H7 (cell line): ENCODE measurements at places on chromosomes 13 and 19. TPM values are rescaled to one million over a fixed set of nuclear protein-coding genes. Genes with fewer than 3 reads are reported as not detected.

The TYROBP gene
- not detected in 2 replicates for total RNA-seq

The TNFAIP8L1 gene
- 9.4 and 11.1 TPM in 2 replicates for total RNA-seq

The COLGALT1 gene
- total RNA-seq, result 49.5 and 52.0 TPM in 2 replicates

- no peak for DNase-seq
Observed at GRCh38 chr19:35558400-35559280, 4.8 kb downstream of the ATP4A start.

DNA sequence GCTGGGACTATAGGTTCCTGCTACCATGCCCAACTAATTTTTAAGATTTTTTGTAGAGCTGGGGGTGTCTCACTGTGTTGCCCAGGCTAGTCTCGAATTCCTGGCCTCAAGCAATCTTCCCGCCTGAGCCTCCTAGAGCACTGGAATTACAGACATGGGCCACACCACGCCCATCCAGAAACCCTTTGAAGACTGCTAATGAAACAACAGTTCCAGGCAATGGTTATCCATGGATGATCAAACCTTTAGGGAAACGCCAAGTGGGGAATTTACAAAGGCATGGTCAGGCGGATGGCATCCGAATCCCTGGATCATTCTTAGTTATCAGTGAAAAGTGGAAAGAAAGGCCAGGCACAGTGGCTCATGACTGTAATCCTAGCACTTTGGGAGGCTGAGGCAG, 16.9 kb upstream of the DNMT1 start:
- DNase-seq, result peak; percentile 6

DNA sequence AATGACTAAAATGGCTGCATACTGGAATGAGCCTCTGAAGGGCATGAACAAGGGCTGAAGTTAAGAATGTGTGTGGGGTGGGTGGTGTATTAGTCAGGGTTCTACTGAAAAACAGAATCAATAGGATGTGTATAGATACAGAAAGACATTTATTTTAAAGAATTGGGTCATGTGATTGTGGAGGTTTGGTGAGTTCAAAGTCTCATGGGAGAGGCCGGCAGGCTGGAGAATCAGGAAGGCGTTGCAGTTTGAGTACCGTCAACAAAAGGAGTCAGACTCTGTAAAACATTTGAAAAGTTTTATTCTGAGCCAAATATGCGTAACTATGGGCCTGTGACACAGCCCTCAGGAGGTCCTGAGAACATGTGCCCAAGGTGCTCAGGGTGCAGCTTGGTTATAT, 24.5 kb upstream of the CYSLTR2 start:
- DNase-seq, result no peak

The ICAM5 gene
- 0.83 and 3.7 TPM in 2 replicates for total RNA-seq

The PRR36 gene
- total RNA-seq, result 0.14 and 0.22 TPM in 2 replicates

The SCEL gene
- total RNA-seq, result not detected in 2 replicates

- DNase-seq, result no peak
Observed at GRCh38 chr13:80361298-80361697, 20.4 kb upstream of the SPRY2 start.

DNA sequence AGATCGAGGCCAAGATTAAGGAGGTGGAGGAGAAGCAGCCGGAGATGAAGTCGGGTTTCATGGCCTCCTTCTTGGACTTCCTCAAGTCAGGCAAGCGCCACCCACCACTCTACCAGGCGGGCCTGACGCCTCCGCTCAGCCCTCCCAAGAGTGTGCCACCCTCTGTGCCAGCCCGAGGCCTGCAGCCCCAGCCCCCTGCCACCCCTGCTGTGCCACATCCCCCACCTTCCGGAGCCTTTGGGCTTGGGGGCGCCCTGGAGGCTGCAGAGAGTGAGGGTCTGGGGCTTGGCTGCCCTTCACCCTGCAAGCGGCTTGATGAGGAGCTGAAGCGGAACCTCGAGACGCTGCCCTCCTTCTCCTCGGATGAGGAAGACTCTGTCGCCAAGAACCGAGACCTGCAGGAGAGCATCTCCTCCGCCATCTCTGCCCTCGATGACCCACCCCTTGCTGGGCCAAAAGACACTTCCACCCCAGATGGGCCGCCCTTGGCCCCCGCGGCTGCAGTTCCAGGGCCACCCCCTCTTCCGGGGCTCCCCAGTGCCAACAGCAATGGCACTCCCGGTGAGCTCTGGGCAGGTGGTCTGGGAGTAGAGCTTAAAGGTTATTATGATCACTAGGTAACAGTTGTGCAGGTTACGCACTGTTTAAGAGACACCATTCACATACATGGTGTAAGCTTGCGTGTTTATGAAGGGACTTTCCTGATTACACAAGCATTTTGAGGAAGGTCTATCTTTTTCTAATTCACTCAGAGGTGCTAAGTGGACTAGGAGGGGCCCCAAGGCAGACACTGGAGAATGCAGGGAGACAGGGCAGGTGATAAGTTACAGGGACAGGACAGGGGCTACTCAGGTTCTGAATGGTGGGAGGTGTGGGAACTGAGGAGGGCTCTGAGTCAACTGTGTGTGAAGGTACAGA, 8.7 kb downstream of the PRR12 start:
- peak; percentile 45 for DNase-seq

DNA sequence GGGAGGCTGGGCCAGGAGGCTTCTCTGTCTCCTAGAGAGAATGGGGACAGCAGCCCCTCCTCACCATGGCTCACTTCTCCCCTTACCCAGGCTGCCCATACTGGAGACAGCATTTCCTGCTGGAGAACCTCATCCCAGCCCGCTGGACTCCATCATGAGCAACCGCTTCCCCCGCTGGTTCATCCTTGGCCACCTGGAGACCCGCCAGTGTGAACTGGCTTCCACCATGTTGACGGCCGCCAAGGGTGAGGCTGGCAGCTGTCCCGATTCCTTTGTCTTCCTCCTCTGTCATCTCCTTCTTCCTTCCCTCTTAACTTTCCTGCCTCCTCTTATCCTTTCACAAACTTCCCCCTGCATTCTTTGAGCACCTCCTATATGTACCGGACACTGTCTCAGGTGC, 28.0 kb downstream of the ZSWIM4 start:
- no peak for DNase-seq

The PSG6 gene
- not detected in 2 replicates for total RNA-seq

- DNase-seq, result no peak
Observed at GRCh38 chr13:21443171-21443570, 15.9 kb downstream of the ZDHHC20 start.

- no peak for DNase-seq
Observed at GRCh38 chr19:23281663-23282276, 31.6 kb upstream of the ZNF724 start.

The LRRC4B gene
- 2.4 and 3.5 TPM in 2 replicates for total RNA-seq

The SIGLEC12 gene
- not detected in 2 replicates for total RNA-seq

The MISP3 gene
- total RNA-seq, result 0.52 and 0.92 TPM in 2 replicates

DNA sequence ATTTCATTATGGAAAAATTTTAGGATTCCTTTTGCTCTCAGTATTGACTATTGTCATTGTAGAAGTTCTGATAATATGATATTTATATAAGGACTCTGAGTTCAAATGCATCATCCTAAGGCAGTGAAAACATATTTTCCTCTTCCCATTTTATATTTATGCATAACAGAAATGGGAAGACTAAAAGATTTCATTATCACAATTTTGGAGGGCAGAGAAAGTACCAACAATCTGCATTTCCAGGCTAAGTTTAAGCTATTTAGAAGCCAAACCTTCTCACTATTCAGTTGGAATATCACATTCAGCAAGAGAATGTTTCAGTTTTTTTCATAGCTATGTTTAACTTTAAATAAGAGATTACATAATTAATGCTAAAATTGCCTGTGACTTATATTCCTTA, 558.5 kb upstream of the GPC6 start:
- no peak for DNase-seq

DNA sequence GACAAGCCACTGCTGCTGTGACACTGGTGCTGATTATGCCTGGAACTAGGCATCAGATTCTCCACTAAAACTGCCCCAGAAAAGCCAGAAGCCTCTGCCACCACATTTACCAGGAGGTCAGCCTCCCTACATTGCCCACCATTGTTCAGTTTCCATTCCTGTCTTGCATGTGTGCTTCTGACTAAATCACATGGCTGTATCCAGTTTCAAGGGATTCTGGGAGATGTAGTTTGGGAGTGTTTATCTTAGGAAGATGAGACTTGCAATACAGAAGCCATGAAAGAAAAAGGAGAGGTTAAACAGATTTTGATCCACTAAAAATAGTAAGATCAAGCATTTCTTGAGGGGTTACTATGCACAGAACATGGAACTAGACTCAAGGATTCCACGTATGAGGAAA, 40.7 kb upstream of the SERPINE3 start:
- no peak for DNase-seq

DNA sequence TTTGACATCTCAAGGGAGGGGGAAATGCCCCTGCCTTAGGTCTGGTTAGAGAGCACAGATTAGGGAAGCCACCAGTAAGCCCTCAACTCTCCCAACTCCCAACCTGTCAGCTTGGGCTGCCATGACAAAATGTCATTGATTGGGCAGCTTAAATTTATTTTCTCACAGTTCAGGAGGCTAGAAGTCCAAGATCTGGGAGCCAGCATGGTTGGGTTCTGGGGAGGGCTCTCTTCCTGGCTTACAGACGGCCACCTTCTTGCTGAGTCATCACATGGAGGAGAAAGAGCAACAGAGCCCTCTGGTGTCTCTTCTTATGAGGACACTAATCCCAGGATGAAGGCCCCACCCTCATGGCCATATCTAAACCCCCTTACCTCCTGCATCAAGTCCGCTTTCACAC, 24.2 kb downstream of the C19orf12 start:
- peak; percentile 85 for DNase-seq

The FCHO1 gene
- total RNA-seq, result 21.6 and 21.7 TPM in 2 replicates

- DNase-seq, result peak; percentile 42
Observed at GRCh38 chr19:19655051-19655594, 8.4 kb downstream of the ATP13A1 start.

GRCh38 chr13:54194233-54195024, 1165.8 kb downstream of the OLFM4 start:
- no peak for DNase-seq

DNA sequence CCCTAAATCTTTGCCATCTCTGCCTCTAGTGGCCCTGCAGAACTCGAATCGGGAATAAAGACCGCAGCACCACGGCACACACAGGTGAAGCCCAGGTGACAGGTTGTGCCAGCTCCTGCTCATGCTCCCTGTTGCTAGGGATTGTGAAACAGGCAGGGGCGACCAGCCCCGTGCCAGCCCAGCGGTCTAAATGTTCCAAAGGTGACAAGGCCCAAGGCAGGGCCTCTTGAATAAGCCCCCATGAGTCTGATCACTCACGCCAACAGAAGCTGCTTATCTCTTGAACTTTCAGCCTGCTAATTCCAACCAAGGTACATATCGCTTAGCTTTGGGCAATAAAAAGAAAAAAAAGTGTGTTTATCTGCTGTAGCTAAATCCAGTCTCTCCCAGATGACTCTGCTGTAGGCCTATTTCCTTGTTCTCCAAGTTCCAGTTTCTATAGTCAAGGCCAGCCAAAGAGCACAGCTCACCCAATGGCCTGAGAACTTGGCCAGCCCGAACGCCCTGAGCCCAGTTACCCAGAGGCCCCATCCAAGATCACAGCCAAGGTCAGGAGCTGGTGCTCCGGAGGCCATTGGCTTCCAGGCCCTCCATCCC, 191.1 kb upstream of the GPR12 start:
- no peak for DNase-seq

GRCh38 chr19:50912727-50913716, 1.8 kb upstream of the KLK4 start:
- DNase-seq, result peak; percentile 66

DNA sequence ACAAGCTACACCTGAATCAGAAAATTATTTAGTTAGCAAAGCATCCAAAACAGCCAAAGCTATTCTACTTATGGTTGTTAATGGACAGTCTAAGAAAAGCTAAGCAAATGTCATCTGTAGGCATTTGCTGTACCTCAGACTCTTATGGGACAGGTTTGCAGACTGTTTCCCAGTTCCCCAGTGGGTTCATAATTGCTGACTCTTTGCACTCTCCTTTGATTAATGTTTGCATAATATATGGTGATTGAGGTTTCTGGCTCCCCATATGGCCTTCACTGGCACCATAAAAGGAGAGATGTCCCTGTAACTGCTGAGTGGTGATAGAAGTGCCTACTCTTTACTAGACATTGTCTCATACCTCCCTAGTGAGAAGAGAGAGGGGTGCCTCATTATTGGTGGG, 142.1 kb downstream of the GPC6 start:
- no peak for DNase-seq

DNA sequence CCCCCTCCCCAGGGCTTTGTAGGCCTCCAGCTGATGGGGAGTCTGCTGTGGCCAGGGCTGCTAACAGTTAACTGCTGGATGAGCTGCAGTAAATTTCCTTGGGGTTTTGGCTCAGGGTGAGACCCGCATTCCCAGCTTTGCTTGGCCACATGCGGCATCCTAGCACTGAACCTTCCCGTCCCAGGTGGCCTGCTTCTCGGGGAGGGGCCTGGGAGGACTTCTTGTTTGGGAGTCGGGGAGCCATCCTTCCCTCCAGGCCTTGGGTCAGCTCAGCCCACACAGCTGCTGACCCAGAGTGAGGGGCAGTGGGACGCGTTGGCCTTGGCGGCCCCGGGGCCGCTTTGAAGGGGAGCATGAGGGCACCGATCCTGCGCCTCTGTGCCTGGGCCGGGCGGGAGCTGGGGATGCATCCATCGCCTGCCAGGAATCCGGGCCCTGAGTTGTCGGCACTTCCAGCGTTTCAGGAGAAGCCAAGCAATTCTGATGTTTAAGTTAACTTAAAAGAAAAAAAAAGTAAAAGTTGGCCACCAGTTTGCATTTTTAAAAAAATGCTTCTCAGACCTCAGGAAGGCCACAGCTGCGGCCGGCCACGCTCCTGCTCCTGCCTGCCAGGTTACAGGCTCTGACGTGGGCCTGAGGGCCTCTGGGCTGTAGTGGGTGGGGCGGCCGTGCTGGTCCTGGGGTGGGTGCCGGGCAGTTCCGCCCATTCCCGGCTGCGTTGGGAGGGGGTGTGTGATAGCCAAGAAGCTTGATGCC, 27.7 kb downstream of the CRTC1 start:
- peak; percentile 67 for DNase-seq

The ZNF625 gene
- 7.7 and 12.9 TPM in 2 replicates for total RNA-seq

The KANK3 gene
- total RNA-seq, result 1.2 and 7.3 TPM in 2 replicates

GRCh38 chr13:73075954-73076353, 17.1 kb downstream of the KLF5 start:
- DNase-seq, result no peak

- DNase-seq, result peak; percentile 69
Observed at GRCh38 chr19:45769821-45770191, 754 bp upstream of the SIX5 start.

- no peak for DNase-seq
Observed at GRCh38 chr13:87536899-87537298, 134.3 kb upstream of the SLITRK5 start.

- no peak for DNase-seq
Observed at GRCh38 chr13:106110241-106110855, 425.1 kb downstream of the EFNB2 start.
